Cardiac septum (tissue), 1 donor: ENCODE measurements at places on chromosomes 13 and 19. TPM values are rescaled to one million over a fixed set of nuclear protein-coding genes. Genes with fewer than 3 reads are reported as not detected.

The JAK3 gene
- 6.2 TPM for total RNA-seq

The CEACAM4 gene
- 0.51 TPM for total RNA-seq

The MEF2B gene
- 0.67 TPM for total RNA-seq

The DCUN1D2 gene
- total RNA-seq = 134 TPM

The ZNF256 gene
- total RNA-seq = 9.4 TPM

The ENOX1 gene
- 6.6 TPM for total RNA-seq

The ALKBH7 gene
- 130 TPM for total RNA-seq

The RNASEH2A gene
- total RNA-seq = 4.4 TPM
